ENCODE measurements at places on chromosomes 3 and 15. TPM values are rescaled to one million over a fixed set of nuclear protein-coding genes. Genes with fewer than 3 reads are reported as not detected.

DNA sequence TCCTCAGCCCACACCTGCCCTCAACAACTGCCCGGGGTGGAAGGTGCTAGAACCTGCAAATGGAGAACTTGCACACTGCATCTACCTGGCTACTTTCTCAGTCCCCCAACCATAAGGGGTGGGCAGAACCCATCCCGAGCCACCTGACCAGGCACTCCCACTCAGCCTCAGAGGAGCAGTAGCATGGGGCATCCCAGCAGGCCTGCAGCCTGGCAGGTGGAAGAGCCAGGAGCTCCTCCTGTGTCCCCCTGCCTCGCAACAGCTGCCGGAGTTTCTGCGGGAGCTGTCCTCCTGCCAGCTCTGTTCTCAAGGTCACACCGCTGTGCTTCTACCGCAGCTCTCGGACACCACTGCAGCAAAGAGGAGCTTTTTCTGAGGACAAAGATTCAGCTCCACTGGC is 27.5 kb downstream of the RAB6B start:
- DNase-seq: no peak

DNA sequence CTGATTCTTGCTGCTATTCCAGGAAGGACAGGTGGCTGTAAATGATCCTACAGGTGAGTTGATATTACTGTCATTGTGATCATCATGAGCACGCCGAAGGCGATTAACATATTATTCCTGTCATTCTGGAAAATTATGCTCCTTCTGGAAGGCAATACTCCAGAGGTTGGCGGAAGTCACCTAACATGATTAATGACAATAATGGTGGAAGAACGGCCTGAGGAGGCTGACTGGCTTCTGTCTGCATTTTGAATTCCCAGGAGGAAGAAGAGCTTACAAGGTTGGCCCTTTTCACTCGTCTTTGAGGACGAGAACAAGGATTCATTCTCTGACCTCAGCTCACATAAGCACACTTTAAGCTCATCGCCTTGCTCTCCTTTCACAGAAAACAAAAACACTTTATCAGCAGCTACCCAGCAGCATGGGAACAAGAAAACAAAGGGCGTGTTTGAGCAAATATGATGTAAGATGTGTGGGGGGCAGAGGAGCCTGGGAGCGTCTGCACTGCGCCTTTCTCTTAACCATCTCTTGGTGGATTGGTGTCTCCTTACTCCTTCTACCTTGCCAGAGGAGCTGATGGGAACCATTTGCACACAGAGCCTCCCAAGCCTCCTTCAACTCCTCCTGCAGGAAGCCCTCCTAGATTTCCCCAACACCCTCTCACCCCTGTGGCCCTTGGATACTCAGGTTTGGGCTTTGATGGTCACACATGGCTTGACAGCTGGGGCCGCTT is 23.0 kb downstream of the ACSBG1 start:
- DNase-seq: no peak

DNA sequence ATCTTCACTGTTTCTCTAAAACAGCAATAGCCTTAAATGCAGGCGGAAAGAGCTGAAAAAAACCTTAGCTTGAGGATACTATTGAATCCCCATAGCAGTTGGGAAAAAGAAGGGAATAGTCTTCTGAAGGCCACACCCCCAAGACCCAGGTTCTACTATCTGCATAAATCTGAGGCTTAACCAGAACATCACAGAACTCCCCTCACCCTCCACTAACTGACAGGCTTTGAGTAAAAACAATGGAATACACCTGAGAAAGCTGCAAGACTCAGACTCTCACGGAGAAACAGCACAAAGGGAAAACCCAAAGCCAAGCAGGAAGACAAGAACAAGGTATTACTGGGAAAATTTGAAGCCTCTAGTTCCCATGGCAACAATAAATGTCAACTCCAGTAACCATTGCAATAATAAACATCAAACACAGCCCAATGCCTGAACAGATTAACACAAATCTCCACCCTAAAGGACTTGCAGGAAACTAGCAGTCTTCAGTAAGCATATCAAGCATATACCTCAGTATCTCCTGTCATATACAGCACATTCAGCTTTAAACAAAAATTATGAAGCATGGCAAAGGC is 56.4 kb downstream of the TMCC1 start:
- DNase-seq: no peak

- no peak for DNase-seq
Observed at GRCh38 chr3:39113291-39113690, 5.8 kb downstream of the TTC21A start.

DNA sequence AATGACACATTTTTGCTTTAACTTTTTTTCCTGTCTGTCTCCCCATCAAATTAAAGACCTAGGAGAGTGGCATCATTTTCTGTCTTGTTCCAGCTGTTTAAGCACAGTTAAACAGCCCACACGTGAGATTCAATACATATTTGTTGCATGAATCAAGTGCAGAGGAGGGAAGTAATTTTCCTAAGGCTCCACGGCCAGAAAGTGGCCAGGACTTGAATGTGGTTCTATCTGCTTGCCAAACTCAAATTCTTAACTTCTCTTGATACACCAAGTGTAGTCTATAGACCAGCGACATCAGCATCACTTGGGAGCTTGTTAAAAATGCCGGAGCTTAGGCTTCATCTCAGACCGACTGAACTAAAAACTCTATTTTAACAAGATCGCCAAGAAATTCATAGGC is 724.8 kb upstream of the CFAP20DC start:
- no peak for DNase-seq

- no peak for DNase-seq
Observed at GRCh38 chr15:98000249-98001203, 40.0 kb downstream of the ARRDC4 start.

DNA sequence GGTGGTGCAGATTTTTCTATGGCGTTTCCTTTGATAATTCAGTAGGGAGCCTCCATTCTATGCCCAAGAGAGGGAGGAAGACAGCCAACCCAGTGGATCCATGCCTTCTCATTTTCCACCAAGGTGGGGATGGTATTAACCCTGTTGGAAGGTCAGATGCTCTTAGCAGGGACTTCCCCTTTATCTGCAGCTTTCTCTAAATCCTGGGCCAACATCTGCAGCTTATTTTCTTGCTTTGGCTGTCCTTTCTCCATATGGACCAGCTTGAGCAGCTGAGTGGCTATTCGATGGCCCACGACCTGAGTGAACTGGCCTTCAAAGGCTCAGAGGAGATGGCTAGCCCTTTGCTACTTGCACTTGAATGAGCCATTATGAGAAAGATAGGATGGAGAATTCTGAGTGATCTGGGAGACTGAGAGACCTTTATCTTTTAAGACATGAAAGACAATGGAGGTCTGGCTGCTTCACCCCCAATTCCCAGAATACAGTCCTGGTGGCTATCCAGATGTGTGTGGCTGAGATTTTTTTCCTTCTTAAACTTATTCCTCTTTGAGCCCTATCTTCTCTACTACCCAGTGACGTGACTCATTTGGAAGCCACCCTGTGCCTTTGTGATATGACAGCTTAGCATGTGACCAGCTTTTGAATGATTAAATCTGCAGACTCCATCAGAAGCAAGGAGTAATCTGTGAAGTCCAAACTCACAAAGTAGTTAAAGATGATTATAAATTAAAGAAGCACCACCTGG is 39.6 kb upstream of the TRAK1 start:
- DNase-seq: no peak

- DNase-seq: no peak
Observed at GRCh38 chr3:187689984-187690383, 12.4 kb downstream of the RTP2 start.

GRCh38 chr15:51093839-51094605 is 684 bp downstream of the TNFAIP8L3 start:
- DNase-seq: no peak

GRCh38 chr15:95565690-95566089 is 764.8 kb upstream of the NR2F2 start:
- no peak for DNase-seq

- DNase-seq: no peak
Observed at GRCh38 chr3:12922306-12922705, 80.9 kb upstream of the RPL32 start.

GRCh38 chr3:108036401-108036800 is 54.4 kb downstream of the CD47 start:
- no peak for DNase-seq

GRCh38 chr3:161851941-161852566 is 355.4 kb downstream of the OTOL1 start:
- peak; percentile 70 for DNase-seq

GRCh38 chr3:106103383-106103782 is 234.6 kb upstream of the CBLB start:
- no peak for DNase-seq

GRCh38 chr3:169058681-169059080 is 604.8 kb downstream of the MECOM start:
- DNase-seq: no peak

- no peak for DNase-seq
Observed at GRCh38 chr3:5160940-5161858, 26.3 kb upstream of the EDEM1 start.

GRCh38 chr15:94670438-94671034 is 439.2 kb downstream of the MCTP2 start:
- peak; percentile 34 for DNase-seq

- no peak for DNase-seq
Observed at GRCh38 chr3:152197451-152197850, 71.3 kb upstream of the MBNL1 start.

DNA sequence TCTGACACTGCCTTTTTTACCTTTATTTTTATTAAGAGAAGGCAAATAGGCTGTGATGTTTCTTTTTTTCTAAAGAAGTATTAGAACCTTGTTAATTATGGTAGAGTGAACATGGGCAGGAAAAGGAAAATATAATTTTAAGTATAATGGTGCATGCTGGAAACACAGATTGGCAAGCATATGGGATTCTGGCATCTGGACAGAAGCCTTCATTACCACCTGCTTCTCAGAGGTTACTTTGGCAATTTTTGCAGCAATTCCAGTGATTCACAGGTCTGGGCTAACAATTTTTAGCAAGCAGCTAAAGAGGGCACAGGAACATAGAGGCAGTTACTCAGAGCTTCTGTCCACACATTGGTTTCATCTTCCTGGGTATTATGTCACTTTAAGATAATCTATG is 258.3 kb downstream of the DIPK2A start:
- DNase-seq: no peak

DNA sequence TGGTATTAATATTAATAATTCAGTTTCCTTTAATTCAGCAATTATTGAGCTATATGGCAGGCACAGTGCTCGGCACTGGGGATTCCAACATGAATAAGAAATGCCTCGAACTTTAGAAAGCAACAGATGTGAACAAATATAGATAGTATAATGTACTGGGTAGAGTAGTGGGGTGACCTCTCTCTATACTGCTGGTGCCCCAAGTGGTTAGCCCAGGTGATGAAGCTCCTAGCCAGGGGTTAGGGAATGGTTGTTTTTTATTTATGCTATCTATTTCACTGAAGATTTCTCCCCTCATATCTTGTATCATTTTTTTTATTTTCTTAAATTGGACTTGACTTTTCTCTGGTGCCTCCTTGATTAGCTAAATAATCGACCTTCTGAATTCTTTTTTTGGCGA is 62.1 kb downstream of the BHLHE40 start:
- no peak for DNase-seq

GRCh38 chr3:142104763-142105162 is 44.6 kb downstream of the TFDP2 start:
- no peak for DNase-seq

DNA sequence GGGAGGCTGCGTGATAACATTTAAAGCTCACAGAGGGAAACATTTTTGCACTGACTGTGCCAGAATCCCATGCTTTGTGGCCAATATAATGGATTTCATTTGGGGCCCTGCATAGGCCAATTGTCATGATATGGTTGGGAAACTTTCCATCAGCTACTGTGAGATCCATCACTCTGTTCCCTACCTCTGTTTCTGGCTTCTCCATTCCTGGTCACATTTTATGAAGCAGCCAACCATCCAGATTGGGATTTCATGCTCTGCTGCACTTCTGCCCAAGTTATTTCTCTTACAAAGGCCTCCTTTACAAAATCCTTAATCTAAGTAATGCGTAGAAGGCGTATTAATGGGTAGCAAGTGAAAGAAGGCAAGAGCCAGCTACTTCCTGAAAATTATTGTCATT is 221.1 kb downstream of the LRTM1 start:
- no peak for DNase-seq

DNA sequence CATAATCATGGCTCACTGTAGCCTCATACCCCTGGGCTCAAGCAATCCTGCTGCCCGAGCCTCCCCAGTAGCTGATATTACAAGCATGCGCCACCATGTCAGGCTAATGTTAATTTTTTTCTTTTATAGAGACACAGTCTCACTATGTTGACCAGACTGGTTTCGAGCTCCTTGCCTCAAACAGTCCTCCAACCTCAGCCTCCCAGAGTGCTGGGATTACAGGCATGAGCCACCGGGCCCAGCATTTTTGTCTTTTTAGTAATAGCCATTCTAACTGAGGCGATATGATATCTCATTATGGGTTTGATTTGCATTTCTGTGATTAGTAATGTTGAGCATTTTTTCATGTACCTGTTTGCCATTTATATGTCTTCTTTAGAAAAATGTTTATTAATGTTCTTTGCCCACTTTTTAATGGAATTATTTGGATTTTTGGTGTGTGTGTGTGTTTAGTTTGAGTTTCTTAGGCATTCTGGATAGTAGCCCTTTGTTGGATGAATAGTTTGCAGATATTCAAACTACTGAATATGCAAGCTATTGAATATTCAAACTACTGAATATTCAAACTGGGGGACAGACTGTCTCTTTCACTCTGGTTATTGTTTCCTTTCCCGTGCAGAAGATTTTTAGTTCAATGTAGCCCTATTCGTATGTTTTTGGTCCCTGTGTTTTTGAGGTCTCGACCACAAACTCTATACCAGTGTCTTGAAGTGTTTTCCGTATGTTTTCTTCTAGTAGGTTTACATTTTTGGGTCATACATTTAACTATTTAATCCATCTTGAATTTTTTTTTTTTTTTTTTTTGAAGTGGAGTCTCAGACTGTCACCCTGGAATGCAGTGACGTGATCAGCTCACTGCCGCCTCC is 39.2 kb downstream of the CCDC66 start:
- DNase-seq: no peak

GRCh38 chr3:195597848-195598247 is 14.1 kb upstream of the APOD start:
- DNase-seq: no peak

DNA sequence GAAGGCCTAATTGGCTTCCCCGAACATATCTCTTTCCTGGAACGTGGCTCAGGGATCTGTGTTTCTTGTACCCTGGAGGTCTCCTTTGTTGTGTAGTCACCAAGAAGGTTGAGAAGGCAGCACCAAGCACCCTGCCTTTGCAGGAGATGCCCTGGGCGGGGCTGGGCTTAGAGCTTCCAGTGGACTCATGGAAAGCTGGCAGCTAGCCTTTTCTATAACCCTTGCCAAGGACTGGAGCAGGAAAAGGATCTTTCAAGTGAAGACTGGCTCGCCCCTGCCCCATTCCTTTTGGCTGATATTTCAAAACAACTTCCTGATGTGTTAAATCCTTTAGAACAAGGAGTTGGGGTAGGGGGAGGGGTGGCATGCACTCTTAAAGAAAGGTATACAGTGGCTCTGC is 58.9 kb upstream of the EPHA6 start:
- no peak for DNase-seq

SNX22 gene
- 1.2 TPM for total RNA-seq

NDN gene
- not detected for total RNA-seq

PLSCR2 gene
- total RNA-seq: not detected

BHLHE40 gene
- 8.7 TPM for total RNA-seq

ACAN gene
- total RNA-seq: not detected

TRPM1 gene
- total RNA-seq: not detected

PLXNA1 gene
- 92.4 TPM for total RNA-seq

SEC22A gene
- 12.5 TPM for total RNA-seq

HLTF gene
- 50.2 TPM for total RNA-seq

IL17RE gene
- total RNA-seq: 82.9 TPM

RPL22L1 gene
- total RNA-seq: 37.7 TPM

CCNB2 gene
- 92.0 TPM for total RNA-seq

Data from Caco-2 (cell line).